ENCODE measurements at places on chromosomes 3 and 15.

- DNase-seq = no peak
Observed at GRCh38 chr15:32643907-32644445, 2.5 kb downstream of the SCG5 start.

- DNase-seq = no peak
Observed at GRCh38 chr15:101054116-101054515, 135.0 kb downstream of the LRRK1 start.

DNA sequence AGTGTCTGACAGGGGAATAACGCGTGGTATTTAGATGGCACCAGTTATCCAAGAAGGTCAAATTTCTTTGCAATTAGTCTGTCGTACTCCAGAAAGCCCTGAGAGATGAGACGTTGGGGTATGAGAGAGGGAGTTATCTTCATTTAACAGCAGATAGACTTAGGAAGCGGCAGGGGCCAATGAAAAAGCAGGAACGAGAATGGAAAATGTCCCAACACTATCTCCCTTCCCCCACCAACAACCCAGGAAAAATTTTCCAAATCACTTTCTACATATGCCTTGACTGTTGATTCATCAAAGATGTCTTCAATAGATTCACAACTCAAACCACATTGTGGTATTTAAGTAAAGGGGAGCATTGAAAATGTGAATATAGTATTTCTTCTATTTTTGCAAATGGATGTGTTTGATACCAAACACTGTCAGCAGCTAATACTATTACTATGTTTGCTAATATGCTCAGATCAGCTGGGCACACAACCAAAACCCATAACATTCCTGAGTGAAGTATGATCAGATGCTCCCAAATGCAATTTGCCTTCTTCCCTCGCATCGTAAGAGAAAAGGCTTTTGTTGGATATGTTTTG lies 13.3 kb upstream of the GREM1 start:
- no peak for DNase-seq

GRCh38 chr15:67569668-67570067 lies 27.2 kb downstream of the MAP2K5 start:
- DNase-seq = no peak

DNA sequence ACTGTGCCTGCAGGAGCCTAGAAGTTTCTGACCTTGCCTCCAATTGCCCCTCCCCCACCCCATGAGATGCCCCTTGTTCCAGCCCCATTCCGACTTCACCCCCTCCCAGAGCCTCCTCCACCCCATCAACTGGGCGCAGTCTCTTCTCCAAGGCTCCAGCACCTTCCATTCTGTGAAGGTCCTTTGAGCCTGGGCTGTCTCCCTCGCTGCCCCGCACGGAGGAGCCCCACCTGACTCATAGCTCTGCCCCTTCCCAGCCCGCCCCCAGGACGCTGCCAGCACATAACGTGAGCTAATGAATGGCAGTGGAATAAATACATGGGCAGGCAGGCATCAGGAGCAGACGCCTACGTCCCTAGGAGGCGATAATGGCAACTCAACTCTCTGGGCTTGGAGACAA lies 113.1 kb downstream of the NUP210 start:
- DNase-seq = no peak

DNA sequence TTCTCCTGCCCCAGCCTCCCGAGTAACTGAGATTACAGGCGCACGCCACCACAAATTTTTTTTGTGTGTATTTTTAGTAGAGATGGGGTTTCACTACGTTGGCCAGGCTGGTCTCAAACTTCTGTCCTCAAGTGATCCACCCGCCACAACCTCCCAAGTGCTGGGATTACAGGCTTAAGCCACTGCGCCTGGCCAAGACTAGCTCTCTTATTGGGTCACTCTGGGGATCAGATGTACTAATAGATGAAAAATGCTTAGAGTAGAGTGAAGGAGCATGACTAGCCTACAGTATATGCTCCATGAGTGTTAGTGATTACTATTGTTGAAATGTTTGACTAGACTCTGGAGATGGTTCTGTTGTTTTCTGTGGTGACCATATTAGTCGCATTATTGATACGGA lies 21.8 kb downstream of the RARB start:
- no peak for DNase-seq

GRCh38 chr3:133258358-133258757 lies 141.5 kb upstream of the BFSP2 start:
- DNase-seq = no peak

DNA sequence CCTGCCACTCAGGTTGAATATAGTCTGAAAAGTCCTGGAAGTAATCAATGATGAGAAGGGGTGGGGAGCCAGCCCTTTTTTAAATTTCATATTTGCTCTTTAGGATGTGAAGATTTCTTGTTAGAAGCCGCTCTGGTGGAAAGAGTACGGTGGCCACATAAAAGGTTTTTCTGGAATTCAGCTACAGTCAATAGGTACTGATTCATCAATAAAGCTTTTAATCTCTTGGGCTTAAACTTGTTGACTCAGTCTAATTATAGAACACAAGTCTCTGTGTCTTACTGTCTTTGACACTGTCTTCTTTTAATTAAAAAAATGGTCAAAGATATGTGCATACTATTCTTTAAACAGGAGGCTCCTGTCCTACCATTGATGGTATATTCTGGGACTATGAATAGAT lies 99.9 kb upstream of the TP63 start:
- DNase-seq = no peak

DNA sequence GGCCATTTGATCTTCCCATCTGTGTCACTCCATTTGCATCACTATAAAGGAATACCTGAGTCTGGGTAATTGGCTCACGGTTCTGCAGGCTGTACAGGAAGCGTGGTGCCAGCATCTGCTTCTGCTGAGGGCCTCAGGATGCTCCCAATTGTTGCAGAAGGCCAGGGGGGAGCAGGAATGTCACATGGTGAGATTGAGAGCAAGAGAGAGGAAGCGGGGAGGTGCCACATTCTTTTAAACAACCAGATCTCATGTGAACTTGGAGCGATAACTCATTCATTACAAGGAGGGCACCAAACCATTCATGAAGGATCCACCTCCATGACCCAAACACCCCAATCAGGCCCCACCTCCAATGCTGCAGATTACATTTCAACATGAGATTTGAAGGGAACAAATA lies 13.1 kb upstream of the RAB7A start:
- DNase-seq = no peak

- DNase-seq = no peak
Observed at GRCh38 chr3:191961022-191961421, 500.1 kb downstream of the PYDC2 start.

GRCh38 chr15:40633178-40633577 lies 39.1 kb downstream of the KNL1 start:
- no peak for DNase-seq

DNA sequence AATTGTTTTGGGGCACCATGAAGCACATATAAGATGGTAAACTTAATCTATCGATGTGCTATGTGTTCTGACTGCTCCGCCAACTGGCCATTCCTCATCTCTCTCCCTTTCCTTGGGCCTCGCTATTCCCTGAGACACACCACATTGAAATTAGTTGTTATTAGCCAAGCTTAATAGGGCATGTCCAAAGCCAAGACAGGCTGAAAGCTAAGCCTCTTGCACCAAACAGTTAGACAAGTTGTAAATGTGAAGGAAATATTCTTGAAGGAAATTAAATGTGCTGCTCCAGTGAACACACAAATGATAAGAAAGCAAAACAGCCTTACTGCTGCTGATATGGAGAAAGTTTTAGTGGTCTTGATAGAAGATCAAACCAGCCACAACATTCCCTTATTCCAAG lies 39.3 kb downstream of the C2CD4A start:
- DNase-seq = no peak

DNA sequence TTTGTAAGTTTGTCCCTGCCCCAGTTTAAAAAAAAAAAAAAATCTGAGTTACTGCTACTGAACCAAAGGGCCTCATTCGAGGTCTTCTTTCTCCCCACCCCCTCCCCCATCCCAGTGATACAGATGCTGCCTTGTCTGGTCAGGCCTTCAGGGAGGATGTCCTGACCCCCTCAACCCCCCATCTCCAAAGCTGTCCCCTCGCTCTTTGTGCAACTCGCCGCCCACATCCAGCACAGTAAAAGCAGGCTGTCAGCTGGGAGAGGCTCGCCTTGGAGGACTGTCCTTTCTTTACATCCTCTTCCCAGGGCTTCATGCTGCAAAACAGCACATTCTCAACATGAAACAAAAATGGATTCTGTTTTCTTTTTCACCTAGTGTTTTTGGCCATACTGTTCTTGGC lies 133.4 kb downstream of the VGLL4 start:
- no peak for DNase-seq

DNA sequence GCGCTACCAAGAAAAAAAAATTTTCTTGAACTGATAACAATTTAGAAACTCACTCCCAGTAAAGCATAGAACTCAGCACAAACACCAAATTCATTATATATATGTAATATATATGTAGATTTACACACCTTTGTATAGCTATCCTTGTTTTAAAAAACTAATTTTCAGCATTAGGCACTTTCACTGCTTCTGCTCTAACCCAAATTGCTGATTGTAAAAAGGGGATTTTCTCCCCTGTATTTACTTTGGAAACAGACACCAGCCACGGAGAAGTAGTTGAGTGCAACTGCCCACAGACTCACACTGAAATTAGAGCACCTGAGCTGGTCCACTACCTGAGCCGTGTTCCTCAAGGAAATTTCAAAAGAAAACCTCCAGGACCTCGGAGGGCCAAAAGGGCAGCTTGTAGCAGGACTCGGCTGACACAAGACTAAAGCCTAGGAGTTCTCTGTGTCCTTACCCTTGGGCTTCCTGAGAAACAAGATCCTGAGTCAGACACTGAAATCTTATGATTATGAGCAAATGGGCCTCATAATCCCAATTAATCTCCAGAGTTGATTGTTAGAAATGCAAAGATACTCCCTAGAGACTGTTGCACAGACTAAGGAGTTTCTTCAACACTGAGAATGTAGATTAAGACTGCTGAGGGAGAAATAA lies 106.0 kb downstream of the TNIK start:
- DNase-seq = no peak

- DNase-seq = no peak
Observed at GRCh38 chr3:63352008-63352279, 73.8 kb downstream of the SYNPR start.

- DNase-seq = no peak
Observed at GRCh38 chr3:157134620-157135191, 25.2 kb downstream of the CCNL1 start.

DNA sequence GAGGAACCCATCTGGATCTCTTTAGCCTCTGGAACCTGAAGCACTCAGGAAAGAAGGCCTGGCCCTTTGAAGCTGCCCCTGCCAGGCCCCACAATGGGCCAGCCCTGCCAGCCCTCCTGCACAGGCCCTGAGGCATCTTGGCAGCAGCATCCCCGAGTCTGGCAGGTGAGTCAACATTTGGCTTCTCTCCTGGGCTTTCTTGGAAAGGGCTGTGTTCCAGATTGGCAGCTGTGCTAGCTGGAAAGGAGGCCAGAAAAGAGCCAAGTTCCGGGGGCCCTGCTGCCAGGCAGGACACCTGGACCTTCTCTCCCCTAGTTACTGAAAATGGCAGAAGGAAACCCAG lies 187.2 kb downstream of the SHQ1 start:
- no peak for DNase-seq

DNA sequence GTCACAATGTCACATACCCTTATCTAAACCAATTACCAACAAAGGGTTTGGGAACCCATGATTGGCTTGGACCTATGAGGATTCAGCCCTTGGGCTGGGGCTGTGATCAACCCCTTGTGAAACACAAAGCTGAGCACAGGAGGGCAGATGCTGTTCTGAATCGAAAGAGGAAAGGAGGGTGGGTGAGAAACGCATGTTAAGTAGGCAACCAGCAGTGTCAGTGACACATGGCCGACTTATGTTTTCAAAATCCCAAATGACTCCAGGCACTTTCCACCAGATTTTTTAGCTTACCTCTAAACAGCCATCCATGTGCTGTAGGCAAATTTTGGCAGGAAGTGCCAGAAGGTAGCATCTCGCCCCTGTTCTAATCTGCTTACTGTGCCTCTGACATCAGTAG lies 34.1 kb upstream of the KLHL25 start:
- no peak for DNase-seq
